ENCODE measurements at places on chromosomes 3 and 15. TPM values are rescaled to one million over a fixed set of nuclear protein-coding genes. Genes with fewer than 3 reads are reported as not detected.

DNA sequence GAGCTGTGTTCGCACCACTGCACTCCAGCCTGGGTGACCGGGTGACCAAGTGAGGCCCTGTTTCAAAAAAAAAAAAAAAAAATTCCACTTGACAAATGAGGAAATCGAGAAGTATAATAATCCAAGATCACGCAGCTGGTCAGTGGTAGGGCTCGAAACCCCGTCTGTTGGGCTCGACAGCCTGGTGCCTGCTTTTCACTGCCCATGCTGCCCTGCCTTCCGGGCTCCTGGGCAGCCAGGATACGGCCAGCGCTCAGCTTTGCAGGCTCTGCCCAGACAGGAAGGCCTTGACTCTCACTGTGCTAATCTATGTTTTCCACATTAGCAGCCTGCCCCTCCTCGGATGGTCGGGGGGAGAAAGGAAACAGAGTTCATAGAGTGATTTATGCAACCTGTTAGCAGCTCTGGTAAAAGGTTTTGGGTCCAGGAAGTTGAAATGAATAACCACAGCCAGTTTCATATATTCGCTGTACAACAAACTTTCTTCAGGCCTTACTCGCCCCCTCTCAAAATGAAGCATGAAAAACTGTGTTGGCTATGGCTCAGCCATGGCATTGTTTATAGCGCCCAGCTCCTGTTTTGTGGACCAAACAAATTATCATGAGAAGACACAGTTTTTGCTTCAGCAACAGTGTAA lies 108.8 kb downstream of the XXYLT1 start:
- H3K4me1 ChIP-seq, result peaks cover 5% of the 10 kb centered on the region
- H3K27me3 ChIP-seq, result no peaks in the 10 kb centered on the region
- no peak overlapping the region for H3K4me3 ChIP-seq
- peak; percentile 54 for DNase-seq
- H3K36me3 ChIP-seq, result no peaks in the 10 kb centered on the region
- H3K27ac ChIP-seq, result no peak overlapping the region

GRCh38 chr3:145681181-145681580 lies 479.8 kb downstream of the PLOD2 start:
- no peak overlapping the region for H3K27ac ChIP-seq
- H3K27me3 ChIP-seq, result no peaks in the 10 kb centered on the region
- DNase-seq, result no peak
- H3K4me3 ChIP-seq, result no peak overlapping the region

GRCh38 chr3:170057550-170057949 lies 19.8 kb downstream of the GPR160 start:
- H3K36me3 ChIP-seq, result no peaks in the 10 kb centered on the region
- no peak overlapping the region for H3K4me3 ChIP-seq
- no peaks in the 10 kb centered on the region for H3K27me3 ChIP-seq
- no peak for DNase-seq
- no peak overlapping the region for H3K27ac ChIP-seq
- no peaks in the 10 kb centered on the region for H3K4me1 ChIP-seq

- H3K4me1 ChIP-seq, result peaks cover 2% of the 10 kb centered on the region
- no peak overlapping the region for H3K4me3 ChIP-seq
- DNase-seq, result no peak
- no peaks in the 10 kb centered on the region for H3K27me3 ChIP-seq
These were observed 10.8 kb downstream of the CACNA2D3 start for GRCh38 chr3:54133196-54133595.

GRCh38 chr3:123536153-123536895 lies 48.5 kb downstream of the HACD2 start:
- no peak overlapping the region for H3K4me3 ChIP-seq
- DNase-seq, result no peak
- no peaks in the 10 kb centered on the region for H3K36me3 ChIP-seq
- H3K27me3 ChIP-seq, result no peaks in the 10 kb centered on the region

- DNase-seq, result no peak
- no peak overlapping the region for H3K27ac ChIP-seq
- no peak overlapping the region for H3K4me3 ChIP-seq
- H3K36me3 ChIP-seq, result no peaks in the 10 kb centered on the region
- no peaks in the 10 kb centered on the region for H3K4me1 ChIP-seq
- H3K27me3 ChIP-seq, result no peaks in the 10 kb centered on the region
These were observed 221.3 kb downstream of the SUCLG2 start for GRCh38 chr3:67433109-67433508.

DNA sequence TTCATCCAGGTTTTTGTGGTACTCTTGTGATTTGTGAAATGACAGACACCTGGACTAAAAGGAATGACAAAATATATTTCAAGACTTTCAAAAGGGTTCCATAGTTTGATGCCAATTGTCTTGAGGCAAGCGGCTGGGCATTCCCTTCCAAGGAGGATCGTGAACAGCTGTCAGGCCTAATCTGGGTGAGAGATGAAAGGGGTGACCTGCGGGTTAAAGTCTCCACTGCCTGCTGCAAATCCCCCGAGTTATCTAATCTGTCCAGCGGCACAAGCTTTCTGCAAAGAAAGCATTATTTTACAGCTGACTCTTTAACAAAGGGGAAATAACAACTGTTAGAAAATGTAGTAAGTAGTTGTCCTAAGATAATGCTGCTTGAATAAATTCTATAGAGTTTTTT lies 128.7 kb upstream of the MB21D2 start:
- no peaks in the 10 kb centered on the region for H3K4me1 ChIP-seq
- no peak for DNase-seq
- no peak overlapping the region for H3K4me3 ChIP-seq

DNA sequence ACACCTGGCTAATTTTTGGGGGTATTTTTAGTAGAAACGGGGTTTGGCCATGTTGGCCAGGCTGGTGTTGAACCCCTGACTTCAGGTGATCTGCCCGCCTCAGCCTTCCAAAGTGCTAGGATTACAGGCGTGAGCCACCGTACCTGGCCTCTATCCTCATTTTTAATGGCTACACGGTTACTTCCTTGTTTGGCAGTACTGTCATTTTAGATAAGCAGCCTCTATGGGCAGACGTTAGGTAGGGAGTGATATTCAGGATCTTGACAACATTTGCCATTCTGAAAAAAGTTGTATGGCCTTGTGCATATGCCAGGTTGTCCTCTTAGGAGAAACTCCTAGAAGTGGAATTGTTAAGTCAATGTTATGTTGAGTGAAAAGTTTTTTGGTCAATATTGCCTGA lies 141.7 kb downstream of the ITPR1 start:
- no peak overlapping the region for H3K4me3 ChIP-seq
- no peaks in the 10 kb centered on the region for H3K27me3 ChIP-seq
- no peak overlapping the region for H3K27ac ChIP-seq
- no peaks in the 10 kb centered on the region for H3K36me3 ChIP-seq

DNA sequence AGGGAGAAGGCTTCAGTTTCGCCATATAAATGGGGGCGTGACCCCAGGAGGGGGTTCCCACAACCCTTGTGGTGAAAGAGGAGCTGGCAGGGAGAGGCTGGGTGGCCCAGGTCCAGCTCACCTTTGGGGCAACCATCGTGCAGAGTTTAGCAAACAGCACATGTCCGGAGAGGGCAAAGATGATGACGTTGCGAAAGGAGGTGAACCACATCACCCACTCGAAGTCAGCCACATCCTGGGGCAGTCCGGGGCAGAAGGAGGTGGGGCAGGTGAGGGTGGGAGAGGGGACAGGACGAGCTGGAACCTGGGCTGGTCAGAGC lies 3.7 kb downstream of the HHATL start:
- H3K4me1 ChIP-seq, result no peaks in the 10 kb centered on the region
- H3K27me3 ChIP-seq, result no peaks in the 10 kb centered on the region
- H3K27ac ChIP-seq, result no peak overlapping the region
- DNase-seq, result no peak

The WDR53 gene
- total RNA-seq, result 4.4 TPM
